Islet precursor cell (in vitro differentiated cells): ENCODE measurements at places on chromosomes 7 and 10.

DNA sequence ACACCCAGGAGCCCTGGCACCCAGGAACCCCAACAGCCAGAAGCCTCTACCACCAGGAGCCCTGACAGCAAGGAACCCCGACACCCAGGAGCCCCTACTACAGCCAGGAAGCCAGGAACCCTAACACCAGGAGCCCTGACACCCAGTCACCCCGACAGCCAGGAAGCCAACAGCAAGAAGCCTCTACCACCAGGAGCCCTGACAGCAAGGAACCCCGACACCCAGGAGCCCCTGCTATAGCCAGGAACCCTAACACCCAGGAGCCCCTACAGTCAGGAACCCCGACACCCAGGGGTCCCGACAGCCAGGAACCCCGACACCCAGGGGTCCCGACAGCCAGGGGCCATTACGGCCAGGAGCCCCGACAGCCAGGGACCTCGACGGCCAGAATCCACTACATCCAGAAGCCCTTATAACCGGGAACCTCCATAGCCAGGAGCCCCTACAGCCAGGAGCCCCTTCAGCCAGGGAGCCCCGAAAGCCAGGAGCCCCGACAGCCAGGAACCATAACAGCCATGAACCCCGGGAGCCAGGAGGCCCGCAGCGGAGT lies 440 bp upstream of the GLRX3 start:
- DNase-seq = no peak

- peak; percentile 52 for DNase-seq
Measured at GRCh38 chr10:78868861-78869260, 199.9 kb upstream of the ZMIZ1 start.

DNA sequence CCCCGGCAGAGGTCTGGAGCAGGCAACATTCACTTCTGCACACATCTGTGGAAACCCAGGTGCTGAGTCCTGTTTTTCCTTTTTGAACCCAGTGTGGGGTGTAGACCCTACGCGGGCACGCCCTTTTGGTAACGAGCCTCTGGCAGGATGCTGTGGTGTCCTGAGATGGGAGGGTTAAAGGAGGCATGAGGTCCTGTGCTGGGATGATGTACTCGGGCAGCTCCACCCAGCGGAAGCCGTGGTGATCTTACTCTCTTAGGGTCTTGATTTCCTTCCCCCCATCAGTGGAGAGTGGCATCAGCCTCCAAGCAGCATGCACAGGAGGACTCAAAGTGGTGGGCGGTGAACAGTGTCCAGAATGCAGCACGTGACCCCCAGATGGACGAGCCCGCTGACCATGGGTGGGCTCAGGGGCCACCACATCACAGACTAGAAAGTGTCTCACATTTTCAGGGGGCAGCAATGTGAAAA lies 148.6 kb downstream of the DNAJB6 start:
- DNase-seq = peak; percentile 41

DNA sequence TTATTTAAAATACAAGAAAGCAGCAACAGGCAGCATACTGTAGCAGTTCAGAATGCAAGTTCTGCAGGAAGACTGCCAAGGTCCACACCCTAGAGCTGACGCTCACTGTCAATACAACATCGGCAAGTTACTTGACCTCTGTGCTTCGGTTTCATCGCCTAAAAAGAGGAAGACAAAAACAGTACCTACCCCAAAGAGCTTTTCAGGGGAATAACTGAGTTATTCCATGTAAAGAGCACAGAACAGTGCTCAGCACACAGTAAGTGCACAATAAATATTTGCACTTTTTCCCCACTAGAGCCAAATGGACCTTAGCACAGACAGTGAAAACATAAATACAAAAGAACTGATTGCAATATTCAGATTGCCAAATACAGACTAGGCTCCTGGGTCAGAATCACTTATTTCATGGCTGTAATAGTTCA lies 88.6 kb downstream of the USP6NL start:
- no peak for DNase-seq

- no peak for DNase-seq
Measured at GRCh38 chr7:50212666-50213621, 91.6 kb upstream of the IKZF1 start.

- DNase-seq = peak; percentile 52
Measured at GRCh38 chr10:31490858-31491504, 172.0 kb downstream of the ZEB1 start.

DNA sequence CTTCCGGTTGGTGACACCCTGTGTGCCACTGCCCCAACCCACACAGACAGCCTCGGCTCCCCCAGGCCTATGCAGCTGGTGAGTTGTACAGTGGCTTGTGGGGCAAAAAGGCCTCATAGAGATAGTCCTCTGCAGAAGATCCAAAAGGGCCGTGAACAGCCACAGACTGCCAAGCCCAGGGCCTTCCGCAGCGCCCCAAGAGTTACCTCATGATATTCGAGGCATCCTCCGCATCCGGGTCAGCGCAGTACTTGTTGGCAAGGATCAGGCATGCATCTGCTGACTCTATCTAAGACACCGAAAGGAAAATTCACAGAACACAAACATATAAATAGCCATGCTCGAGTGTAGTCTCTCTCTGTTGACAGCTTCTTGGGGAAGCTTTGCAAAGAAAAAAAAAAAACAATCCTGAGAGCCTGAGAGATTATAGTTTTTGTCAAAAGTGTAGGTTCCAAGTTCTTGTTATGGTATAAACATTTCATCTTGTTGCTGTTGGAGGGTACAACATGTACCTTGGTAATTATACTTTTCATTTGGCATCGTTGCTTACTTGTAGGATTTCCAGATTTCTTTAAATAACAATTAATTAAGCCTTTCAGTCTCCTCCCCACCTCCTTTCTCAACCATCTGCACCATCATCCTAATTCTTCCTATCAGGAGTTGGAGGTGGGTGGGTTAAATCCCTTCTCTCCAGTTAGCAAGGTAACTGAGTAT lies 553.0 kb downstream of the KCNMA1 start:
- no peak for DNase-seq

- no peak for DNase-seq
Measured at GRCh38 chr10:6657196-6657595, 77.1 kb upstream of the PRKCQ start.

DNA sequence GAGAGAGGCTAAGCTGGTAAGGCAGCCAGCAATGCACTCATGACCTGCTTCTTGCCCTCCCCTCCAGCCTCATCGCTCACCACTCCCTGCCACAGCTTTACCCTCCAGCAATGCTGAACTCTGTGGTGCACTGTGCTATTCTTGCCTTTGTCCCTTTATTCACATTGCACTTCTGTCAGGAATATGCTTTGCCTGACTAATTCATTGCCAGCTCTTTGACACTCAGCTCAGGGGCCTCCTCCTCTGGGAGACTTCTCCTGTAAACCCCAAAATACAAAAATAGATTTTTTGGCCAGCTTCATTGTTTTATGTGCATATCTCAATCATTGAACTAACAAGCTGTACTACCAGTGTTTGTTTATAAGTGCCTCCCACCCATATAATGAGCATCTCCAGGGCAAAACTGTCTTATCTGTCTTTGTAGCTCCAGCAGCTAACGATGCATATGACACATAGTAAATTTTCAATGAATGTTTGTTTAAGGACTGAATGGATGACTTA lies 8.2 kb downstream of the CNNM1 start:
- peak; percentile 65 for DNase-seq

- no peak for DNase-seq
Measured at GRCh38 chr7:22931011-22931410, 82.9 kb downstream of the HYCC1 start.

DNA sequence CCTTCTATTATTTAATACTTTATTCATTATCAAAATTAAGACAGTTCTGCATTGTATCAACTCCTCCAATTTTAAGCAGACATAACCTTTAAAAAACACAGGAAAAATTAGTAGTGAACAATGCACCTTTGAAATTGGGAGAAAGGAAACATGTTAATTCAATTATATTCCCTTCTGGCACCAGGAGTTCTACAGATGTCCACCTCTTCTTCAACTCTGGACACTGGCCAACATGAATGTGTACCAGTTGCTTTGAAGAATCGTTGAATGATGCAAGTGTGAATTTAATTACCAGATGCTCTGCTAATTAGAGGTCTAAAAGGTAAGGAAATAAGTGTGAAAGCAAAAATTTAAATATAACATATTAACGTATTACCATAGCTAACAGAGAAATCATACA lies 206.7 kb upstream of the IGFBP3 start:
- no peak for DNase-seq

- DNase-seq = peak; percentile 99
Measured at GRCh38 chr10:72297805-72298591, 24.3 kb downstream of the DDIT4 start.

GRCh38 chr10:75955973-75956502 lies 524.6 kb downstream of the LRMDA start:
- no peak for DNase-seq

- no peak for DNase-seq
Measured at GRCh38 chr7:7761340-7761973, 43.0 kb upstream of the RPA3 start.

DNA sequence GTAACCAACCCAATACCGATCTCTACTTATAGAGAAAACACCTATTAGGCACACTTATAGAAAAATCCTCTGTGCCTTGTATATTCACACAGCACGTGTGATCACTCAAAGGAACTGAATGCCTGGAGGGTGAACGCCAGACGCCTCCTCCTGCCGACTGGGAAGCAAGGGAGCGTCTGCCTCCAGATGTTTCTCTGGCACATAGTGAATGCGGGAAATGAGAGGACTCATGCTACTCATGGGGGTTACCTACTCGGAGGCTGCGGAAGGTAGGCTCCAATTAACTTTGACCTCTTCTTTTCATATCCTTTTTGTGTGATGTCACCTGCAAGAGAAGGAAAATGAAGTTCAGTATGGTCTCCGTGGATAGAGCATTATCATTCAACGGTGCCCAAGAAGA lies 203.3 kb downstream of the DIP2C start:
- peak; percentile 57 for DNase-seq

GRCh38 chr10:4334015-4334414 lies 492.0 kb upstream of the AKR1E2 start:
- DNase-seq = no peak

- DNase-seq = peak; percentile 74
Measured at GRCh38 chr7:2713370-2713769, 25.4 kb downstream of the AMZ1 start.

DNA sequence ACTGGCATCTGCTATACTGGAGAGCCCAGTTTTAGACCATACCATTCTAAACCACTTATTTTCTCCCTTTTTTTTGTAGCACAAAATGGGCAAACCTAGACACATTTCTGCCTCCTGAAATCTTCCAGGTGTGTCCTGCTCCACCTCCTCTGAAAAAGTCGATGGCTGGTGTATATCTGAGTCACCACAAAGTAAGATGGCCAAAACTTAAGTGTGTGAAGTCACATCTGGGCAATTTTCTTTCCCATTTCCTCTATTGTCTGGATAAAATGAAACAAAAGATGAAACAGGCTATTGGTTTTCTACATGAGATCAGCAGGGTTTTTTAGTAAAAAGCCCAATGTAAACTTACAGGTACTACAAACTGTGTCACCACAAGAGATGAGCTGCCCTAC lies 65.5 kb downstream of the OSBPL3 start:
- no peak for DNase-seq

DNA sequence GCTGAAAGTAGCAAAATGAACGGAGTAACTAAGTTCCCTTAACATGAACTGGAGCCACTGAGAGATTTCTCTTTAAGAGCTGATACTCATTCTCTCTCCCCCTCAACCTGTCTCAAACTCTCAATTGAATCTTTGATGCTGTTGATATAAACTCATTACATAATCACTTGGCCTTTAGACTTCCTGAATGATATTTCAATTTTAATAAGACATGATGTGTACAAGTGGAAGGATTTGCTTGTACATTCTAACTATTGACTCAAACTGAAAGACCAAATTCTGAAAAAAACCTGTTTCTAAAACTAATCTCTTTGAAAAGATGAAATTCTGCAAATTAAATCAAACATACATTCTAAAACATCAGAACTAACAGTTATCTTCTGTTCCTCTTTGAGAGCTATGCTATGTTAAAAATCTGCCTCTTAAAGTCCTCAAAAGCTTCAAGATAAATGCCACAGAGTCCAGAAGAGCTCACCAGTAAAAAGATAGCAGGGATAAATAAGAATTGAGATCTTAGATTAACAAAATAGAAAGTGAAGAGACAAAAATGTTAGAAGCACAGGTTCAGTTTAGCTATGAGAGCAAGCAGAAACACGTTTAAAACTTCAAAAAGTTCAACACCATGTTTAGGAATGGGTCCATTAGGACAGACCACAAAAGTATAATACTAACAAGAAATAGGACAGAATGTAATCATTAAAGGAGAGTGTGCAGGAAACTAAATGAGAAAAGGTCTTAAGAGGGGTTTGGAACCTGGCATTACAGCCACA lies 46.1 kb downstream of the TNPO3 start:
- no peak for DNase-seq

DNA sequence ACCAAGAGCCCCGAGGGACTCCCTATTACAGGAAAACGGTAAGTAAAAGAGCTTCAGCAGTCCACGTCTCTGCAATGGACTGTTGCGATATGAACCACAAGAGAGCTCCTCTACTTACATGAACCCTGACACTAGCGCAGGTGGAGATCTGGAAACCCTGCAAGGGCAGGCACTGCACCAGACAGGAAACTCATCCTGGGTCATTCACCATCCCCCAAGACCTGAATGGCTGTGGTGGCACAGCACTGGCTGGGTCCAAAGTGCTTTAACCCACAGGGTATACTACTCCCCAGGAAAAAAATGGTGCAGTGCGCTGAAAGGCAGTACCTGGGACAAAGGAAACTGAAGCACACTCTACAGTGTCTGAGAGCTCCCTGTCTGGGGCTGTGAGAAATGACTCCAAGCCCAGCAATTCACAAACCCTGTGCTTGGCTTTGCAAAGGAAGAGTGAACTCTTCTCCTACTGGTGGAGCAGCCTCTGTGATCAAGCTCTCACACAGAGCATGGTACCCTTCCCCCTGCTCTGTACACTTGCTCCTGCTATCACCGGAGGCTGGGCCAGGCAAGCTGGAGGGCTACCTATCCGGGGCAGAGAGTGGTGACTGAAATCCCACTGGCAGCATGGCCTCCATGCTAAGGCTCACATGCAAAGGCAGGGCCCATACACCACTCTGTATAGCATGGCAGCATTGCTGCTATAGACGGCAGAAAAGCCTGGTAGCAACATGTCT lies 44.9 kb downstream of the HIBADH start:
- DNase-seq = peak; percentile 50

GRCh38 chr10:87915406-87915805 lies 52.0 kb downstream of the PTEN start:
- peak; percentile 54 for DNase-seq

GRCh38 chr7:41336981-41337380 lies 365.9 kb downstream of the INHBA start:
- no peak for DNase-seq

DNA sequence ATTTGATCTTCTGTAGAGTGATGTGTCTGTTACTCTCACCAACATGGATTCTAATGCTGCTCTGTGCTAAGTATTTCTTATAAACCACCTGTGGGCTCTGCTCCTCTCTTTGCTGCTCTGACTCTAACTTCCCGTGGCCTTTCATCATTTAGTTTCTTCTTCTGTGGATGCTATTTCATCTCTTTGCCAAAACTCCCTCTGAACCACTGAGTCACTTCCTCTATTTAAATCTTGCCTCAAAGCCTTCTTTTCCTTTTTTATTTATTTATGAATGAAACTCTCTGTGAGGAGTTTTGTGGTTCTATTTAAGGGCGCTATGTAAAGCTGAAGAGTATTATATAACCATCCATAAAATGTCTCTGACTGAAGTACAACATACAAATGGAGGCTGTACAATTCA lies 538.5 kb downstream of the SUGCT start:
- DNase-seq = no peak

- peak; percentile 53 for DNase-seq
Measured at GRCh38 chr7:128892521-128893250, 17.8 kb downstream of the KCP start.
